ENCODE measurements at places on chromosomes 2 and 18.

DNA sequence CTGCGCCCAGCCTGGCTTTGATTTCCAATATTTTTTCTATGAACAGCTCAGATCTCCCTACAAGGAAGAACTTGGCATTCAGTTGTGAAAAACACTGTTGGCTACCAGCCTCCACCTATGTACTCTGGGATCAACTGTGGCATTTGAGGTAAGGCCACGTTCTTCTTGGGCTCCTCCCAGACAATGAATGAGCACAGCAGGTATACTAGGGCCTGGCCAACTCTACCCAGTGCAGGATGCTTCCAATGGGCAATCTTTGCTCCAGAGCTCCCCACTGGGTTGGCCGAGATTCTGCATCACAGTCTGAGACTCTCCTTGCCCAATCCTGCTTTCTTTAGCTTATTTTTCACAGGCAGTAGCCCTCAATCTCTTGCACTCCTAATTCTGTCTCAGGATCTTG lies 75.9 kb downstream of the TMEM131 start:
- no peak for DNase-seq

- DNase-seq: no peak
These were observed 812.6 kb upstream of the LRATD1 start for GRCh38 chr2:13819896-13820295.

DNA sequence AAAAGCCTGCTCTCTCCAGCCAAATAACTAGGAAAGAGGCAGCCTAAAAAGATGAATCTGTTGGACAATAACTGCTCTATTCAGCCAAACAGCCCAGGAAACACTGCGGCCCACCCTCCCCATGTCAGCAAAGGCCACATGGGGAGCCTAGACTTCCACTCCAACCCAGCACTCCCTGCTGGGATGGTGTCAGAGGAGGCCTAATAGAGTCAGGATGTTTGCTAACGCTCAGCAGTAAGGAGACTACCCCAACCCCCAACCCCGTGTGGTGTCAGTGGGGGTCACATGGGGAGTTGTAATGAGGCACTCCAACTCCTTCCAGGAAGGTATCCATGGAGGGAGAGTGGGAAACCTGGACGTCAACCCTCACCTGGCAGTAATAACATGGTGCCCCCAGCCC lies 41.6 kb downstream of the ZBTB7C start:
- DNase-seq: no peak

GRCh38 chr2:209600341-209601171 lies 171.1 kb upstream of the UNC80 start:
- DNase-seq: no peak

GRCh38 chr2:198371921-198372543 lies 567.6 kb downstream of the PLCL1 start:
- DNase-seq: no peak

DNA sequence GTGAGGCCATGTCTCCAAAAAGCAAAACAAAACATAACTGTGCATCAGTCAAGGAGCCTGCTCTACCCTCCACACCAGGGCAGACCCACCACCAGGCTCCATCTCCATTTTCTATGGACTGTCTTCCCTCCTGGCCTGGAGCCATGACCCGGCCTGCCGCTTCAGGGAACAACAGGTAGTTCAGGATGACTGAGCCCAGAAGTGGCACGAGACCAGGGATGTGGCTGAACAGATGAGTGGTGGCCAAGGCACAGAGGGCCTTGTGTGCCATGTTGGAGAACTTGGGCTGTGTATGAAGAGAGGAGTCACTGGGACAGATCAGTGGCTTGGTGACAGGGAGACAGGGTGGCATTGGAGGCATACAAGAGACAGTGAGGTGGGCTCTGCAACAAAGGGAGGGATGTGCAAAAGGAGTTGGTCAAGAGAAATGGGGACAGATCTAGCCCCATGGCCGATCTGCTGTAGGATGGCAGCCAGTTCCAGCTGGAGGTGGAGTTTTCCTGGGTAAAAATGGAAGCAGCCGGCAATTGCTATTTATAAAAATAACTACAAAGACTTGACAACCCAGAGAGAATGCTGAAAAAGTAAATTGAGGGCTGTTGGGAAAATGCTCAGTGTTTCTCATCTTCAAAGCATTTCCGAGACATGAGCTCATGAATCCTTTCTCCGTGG lies 35.0 kb downstream of the TMEM177 start:
- no peak for DNase-seq

GRCh38 chr2:160380000-160380570 lies 113.5 kb downstream of the RBMS1 start:
- no peak for DNase-seq

DNA sequence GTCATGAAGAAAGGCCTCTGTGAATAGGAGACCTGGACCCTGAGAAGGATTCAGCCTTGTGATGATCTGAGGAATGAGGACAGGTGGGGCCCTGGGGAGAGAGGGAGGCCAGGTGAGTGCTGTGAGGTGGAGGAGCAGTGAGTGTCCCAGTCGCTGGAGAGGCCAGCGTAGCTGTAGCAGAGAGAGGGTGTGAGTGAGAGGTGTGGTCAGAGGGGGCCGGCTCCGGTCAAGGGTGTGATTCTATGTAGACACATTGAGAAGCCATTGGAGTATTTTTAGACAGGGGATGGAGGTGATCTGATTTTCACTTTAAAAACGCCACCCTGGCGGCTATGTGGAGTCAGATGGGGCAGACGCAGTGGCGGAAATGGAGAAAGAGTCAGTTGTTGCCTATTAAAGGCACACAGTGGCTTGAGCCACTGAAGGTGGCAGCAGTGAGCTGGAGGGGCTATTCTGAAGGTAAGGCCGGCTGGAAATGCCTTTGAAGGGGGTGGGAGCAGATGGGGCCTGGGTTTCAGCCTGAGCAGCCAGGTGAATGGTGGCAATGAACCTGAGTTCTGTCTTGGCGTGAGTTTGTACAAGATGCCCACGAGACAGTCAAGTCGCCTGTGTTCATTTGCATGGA lies 55.6 kb downstream of the GREB1 start:
- DNase-seq: no peak

- no peak for DNase-seq
These were observed 31.0 kb downstream of the EIF2AK3 start for GRCh38 chr2:88596141-88596830.

- no peak for DNase-seq
These were observed 30.6 kb upstream of the CYP1B1 start for GRCh38 chr2:38106405-38107094.

DNA sequence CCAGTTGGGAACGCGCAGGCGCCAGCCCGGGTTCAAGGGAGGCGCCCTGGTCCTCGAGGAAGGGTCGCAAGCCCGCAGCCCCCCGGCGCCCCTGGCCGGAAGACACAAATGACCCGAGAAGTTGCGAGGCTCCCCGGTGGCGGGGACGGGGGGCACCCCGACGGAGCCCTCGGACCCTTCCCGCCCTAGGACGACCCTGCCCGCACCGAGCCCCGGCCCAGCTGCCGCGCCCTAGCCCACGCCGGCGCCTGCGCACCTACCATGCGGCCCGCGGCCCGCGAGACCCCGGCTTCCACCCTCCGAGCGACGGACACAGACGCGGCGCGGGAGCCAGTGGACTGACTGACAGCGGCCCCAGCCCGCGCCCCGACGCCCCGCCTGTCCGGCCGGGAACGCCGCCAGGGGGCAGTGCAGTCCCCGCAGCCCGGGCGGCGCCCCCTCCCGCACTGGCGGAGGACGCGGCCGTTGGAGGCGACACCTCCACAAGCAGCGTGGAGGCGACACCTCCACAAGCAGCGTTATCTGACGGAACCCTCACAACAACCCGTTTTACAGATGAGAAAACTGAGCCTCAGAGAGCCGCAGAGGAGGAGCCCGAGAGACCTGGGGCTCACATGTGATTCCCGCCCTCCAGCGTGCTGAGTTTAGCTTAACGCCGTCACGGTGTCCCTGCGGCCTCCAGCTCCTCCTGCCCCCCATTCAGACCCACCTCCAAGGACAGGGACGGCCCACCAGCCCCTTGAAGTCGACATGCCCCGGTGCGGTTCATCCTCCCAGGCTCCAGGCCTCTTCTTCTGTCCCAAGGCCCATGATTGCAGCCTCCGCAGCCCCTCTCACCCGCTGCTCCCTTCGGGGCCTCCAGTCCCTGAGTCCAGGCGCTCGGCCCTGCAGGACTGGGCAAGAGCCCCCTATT lies at the start of gene NMUR1:
Gene NMUR1 (minus strand): TSS at position 347 of the 913 bp plus-strand sequence. CDS start 84 bp downstream, at position 263.
- peak; percentile 56 for DNase-seq

DNA sequence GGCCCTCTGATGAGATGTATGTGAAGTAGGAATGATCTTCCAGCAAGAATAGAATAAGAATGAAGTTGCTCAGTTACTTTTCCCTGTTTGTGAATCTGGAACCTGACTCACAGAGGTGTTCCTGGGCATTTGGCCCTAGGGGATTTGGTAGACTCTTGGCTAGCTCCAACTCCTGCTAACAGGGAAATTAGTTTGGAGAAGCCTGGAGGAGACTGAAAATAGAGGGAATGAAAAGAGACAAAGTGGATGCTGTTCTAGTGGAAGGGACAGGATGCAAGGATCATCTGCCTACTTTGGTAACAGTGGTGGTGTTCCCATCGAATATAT lies 19.6 kb downstream of the TMEM17 start:
- no peak for DNase-seq

DNA sequence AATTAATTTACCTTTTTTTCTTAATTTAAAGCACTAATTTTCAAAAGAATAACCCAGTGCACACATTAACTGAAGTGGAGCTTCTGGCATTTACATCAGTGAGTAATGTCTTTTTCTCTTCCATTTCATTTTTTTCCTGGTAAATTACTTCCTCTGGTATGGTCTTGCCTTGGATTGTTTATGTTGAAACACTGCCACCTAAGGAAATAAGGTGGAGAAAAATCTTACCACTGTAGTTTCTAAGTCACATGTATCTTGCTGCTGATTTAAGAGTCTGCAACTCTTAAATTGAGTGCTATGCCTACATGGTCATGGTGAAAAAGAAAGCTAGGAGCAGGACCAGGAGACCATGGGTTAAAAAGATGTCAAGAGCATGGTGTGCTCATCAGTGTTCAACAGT lies 51.0 kb downstream of the TTC27 start:
- no peak for DNase-seq

GRCh38 chr2:232491139-232491780 lies 3.6 kb upstream of the ECEL1 start:
- DNase-seq: no peak
